Activated T-helper 1 cell treated with anti-CD3 and anti-CD28 coated beads, Interleukin-2, amount 50 U/mL, for 16 hours (primary cell): ENCODE measurements at places on chromosomes 1 and 21.

DNA sequence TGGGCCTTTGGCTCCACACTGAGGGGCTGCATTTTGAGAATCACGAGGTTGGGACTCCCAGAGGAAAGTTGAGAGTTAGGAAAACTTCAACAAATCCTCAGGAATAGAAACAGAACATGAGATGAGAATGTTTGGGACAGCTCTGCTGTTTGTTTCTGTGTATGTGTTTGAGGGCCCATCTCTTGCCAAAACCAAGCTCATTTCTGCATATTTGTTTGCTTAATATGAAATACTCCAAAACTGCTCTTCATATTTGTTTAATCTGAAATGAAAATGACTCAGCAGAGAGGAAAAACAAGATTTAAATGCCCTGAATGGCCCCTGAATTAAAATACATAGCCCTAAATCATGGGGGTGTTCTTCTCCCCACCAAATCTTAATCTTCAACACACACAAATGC lies 78.1 kb downstream of the DDR2 start:
- no peak for DNase-seq

DNA sequence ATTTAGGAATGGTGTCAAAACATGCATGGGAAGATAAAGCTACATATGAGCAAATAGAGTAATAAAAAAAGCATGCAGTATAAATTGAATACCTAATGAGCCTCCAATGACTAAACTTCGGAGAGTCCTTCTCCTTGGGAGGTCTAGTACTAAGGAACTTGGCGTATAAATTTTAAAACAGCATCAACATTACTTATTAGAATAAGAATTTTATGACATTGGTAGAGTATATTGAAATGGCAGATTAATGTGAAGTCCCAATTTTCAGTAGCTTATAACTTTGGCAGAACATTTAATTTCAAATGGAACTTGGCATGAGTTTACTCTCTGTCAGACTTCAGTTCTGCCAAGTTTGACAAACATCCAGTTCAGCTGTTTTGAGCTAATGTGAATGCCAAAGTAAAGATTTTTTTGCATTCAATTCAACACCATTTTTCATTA lies 104.7 kb upstream of the RGS18 start:
- no peak for DNase-seq

DNA sequence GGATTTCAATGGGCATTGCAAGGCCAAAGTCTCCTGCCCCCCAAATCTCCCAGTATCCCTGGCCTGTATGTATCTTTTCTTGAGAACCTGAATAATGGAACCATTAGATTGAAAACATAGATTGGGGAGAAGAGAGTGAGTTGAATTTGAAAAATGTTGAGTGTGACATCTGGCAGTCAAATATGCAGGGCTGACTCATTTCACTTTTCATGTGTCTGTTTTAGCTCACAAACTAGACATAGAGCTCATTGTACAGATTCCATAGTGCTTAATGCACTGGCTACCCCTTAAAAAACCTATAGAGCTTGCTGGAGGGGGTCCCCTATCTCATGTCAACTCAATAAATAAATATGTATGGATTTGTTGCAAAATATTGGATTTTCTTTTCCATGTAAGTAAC lies 30.8 kb downstream of the DDR2 start:
- no peak for DNase-seq

- DNase-seq = no peak
Observed at GRCh38 chr1:162977944-162978568, 91.1 kb upstream of the RGS4 start.

DNA sequence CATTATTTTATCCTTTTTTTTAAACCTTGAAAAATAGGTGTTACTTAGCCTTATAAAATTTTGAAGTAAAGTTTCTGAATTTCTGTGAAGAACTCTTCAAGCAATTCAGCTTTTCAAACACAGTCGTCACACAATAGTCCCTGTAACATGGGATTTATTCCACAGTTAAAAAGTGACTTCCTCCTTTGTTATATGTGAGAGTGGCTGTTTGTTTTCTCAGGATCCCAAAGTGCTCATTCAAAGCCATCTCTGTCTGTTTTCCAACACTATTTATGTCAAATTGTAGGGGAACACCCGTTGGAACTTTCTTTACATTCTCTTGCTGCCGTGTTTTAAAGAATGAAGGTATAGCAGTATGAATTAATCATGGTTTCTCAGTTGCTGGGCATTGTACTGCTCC lies 80.8 kb upstream of the GPR52 start:
- no peak for DNase-seq

GRCh38 chr1:87678266-87678665 lies 349.6 kb downstream of the LMO4 start:
- no peak for DNase-seq

GRCh38 chr1:36760081-36760480 lies 274.2 kb downstream of the GRIK3 start:
- DNase-seq = no peak

DNA sequence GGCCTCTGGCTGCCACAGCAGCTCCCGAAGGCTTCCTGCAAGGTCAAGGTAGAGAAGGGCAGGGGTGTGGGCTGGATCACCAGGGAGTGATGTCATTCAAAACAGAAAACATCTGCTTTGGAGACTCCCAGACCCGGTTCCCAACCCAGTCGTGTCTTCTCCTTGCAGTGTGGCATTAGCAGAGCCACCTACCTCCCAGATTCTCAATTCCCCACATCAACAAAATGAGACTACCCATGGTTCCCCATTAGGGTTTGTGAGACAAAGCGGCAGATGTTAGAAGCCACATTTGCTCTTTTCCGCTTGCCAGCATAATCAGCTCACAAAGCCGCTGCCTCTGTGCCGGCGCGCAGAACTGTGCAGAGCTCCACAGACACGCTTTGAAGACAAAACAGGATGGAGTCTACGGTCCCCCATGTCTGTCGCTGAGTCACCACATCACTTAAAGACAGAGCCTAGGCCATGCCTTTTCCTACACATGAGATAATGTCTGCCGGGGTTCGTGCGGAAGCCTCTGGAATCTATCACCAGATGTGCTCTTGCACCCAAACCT lies 12.5 kb downstream of the KIF17 start:
- DNase-seq = no peak
